ENCODE measurements at places on chromosomes 7 and 10. TPM values are rescaled to one million over a fixed set of nuclear protein-coding genes. Genes with fewer than 3 reads are reported as not detected.

GRCh38 chr10:71605263-71605962 lies 114.2 kb downstream of the C10orf105 start:
- no peak for DNase-seq

- no peak for DNase-seq
These were observed 145.5 kb downstream of the TRIL start for GRCh38 chr7:28812616-28813015.

GRCh38 chr10:10038348-10038747 lies 979.3 kb upstream of the CELF2 start:
- no peak for DNase-seq

DNA sequence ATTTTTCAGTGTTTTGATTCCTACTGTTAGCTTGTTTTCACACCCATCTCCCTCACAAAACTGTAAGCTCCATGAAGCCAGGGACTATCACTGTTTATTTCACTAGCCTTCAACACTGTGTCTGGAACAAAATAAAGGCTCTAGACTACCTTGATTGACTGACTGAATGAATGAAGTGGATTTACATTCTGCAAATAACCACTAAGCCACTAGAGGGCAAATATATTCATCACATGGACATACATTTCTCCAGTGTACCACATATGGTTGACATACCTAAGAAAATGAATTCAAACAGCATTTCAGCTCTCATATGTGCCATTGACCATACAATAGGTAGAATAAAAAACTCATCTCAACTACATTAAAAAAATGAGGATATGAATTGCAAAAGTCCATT lies 185.9 kb downstream of the RAB11FIP2 start:
- DNase-seq: no peak

- no peak for DNase-seq
These were observed 386 bp downstream of the ABHD11 start for GRCh38 chr7:73738220-73738611.

DNA sequence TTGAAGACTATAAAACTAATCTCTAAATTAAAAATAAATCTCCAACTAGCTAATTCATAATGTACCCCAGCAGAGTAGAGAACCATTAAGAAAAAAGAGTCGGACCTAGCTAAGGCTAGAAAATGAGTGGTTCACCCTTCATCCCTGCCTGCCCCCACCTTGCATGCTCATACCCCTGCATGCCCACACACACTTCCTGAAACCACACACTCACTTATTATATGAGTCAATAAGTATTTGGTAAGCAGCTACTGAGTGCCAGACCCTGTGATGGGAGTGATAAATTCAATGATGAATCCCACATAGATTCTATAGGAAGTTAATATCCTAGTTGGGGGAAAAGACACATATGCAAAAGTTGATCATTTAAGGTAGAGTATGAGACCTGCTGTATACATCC lies 152.9 kb upstream of the INHBA start:
- peak; percentile 47 for DNase-seq

CALY gene
- not detected for polyA plus RNA-seq

AKR1B15 gene
- polyA plus RNA-seq: not detected

NODAL gene
- 0.41 TPM for polyA plus RNA-seq

Data from mammary epithelial cell (primary cell).